RPMI8226 (cell line): ENCODE measurements at places on chromosomes 16 and 17.
A peak's percentile ranks its signal among the peaks of the same experiment; 100 is the strongest.

GRCh38 chr17:15943971-15944758 lies 765 bp upstream of the ADORA2B start:
- no peak for DNase-seq

- no peak for DNase-seq
Observed at GRCh38 chr17:77790143-77790829, 168.2 kb upstream of the TNRC6C start.

DNA sequence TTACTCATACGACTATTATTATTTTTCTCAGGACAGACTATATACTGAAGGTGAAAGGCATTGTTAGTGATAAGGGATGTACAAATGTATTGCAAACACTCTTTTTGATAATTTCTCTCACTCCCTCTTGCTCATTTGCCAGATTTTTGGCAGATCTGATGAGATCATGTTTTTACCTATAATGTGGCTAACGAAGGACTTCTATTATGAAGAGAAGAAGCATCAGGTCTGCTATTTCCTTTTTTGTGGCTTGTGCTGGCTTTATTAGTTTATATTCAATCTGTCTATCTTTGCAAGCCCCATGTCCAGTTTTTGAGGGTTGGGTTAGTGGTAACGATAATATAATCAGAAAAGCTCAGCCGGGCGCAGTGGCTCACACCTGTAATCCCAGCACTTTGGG lies 22.5 kb upstream of the SCIMP start:
- no peak for DNase-seq

DNA sequence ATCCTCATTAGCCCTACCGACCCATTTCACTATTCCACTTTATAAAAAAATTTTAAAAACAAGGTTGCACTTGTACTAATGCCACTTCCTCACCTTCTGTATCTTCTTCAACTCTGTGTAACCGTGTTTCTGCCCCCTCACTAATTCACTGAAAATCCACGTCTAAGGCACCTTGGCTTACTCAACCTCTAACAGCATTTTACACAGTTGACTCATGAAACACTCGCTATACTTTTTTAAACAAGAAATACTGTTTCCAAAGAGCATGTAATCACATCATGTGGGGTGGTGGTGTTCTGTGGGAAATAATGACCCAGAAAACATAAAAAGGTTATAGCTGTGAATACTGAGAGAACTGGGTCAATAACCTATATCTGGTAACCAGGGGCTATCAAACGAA lies 79.9 kb downstream of the NCOR1 start:
- no peak for DNase-seq

GRCh38 chr17:57679906-57680695 lies 65.0 kb downstream of the CCDC182 start:
- DNase-seq: no peak

- no peak for DNase-seq
Observed at GRCh38 chr16:10983159-10983558, 38.8 kb downstream of the CLEC16A start.

GRCh38 chr17:59234631-59235030 lies 14.3 kb downstream of the GDPD1 start:
- no peak for DNase-seq

GRCh38 chr17:41800601-41801373 lies 11.0 kb downstream of the P3H4 start:
- DNase-seq: peak; percentile 91

DNA sequence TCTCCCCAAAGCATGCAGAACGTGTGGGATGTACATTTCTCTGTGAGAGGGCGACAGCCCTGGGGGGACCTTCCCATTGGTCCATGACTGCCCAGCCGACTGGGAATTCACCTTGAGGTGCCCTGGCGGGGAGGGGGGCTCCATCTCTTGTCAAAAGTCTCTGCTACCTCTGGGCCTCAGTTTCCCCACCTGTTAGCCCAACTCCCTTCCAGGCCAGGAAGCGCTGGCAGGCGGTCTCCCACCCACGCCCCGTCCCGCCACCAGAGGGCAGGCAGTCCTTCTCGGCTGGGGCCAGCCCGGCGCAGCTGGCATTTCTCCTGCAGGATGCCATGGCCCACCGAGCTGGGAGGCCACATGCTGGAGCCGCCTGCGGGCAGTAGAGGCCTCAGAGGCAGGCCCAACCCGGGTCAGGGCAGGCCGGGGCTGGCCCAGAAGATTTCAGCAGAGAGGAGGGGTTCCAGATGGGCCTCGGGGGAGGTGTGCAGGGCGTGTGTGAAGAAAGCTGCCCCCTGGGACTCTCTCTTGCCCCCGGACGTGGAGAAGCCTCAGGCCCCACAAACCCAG lies 16.6 kb downstream of the CD7 start:
- DNase-seq: peak; percentile 84

GRCh38 chr17:71360301-71360700 lies 760.5 kb upstream of the SOX9 start:
- DNase-seq: no peak

DNA sequence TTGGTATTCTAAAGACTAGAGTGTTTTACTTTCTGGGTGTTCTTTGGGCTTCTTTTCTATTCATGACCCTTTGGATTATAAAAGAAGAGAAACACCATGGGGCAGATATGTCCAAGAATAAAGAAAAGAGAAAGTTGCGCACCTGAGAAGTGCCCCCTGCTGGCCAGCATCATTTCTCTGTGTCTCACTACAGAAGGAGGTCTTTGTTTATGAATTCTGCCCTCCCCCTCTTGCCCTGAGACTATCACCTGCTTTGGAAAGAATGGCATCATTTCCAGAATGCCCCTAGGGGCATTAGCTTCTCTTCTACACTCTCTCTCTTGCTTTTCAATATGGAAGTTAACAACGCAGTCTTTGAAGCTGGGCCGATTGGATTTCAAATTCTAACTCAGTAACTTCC lies 45.0 kb downstream of the CDH13 start:
- DNase-seq: no peak

- no peak for DNase-seq
Observed at GRCh38 chr16:66028510-66029216, 337.8 kb upstream of the CDH5 start.

DNA sequence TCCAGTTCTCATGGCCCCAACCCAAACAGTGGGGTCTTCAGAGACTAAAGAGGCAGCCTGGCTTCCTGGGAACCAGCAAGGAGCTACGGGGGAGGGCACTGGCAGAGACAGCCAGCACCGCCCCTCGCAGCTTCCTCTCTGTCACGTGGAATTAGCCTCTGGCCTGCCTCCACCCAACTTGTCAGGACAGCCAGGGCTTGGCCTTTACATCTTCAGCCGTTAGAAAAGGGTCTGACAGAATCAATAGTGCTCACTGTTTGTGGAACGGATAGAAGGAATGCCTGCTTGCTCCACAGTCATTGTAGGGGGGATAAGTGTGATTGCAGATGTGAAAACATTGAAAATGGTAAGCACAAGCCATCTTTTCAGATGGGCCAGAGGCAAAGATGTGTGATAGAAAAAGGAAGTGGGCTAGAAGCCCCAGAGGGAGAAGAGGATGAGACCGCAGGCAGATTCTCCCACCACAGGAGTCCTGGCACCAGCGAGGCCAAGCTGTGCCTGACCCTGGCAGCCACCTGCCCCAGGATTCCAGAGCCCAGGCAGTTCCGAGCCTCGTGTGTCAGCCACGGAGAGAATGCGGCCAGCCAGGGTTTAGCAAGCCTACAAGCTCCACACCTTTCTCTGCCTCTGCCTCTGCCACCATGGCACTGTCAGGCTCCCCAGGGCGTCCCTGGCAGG lies 18.6 kb downstream of the GRIN2C start:
- no peak for DNase-seq

GRCh38 chr16:57889960-57890751 lies 80.8 kb downstream of the CNGB1 start:
- no peak for DNase-seq

- DNase-seq: no peak
Observed at GRCh38 chr17:53792997-53793396, 29.7 kb upstream of the KIF2B start.

GRCh38 chr17:82053130-82053529 lies 1.4 kb downstream of the GPS1 start:
- DNase-seq: no peak

DNA sequence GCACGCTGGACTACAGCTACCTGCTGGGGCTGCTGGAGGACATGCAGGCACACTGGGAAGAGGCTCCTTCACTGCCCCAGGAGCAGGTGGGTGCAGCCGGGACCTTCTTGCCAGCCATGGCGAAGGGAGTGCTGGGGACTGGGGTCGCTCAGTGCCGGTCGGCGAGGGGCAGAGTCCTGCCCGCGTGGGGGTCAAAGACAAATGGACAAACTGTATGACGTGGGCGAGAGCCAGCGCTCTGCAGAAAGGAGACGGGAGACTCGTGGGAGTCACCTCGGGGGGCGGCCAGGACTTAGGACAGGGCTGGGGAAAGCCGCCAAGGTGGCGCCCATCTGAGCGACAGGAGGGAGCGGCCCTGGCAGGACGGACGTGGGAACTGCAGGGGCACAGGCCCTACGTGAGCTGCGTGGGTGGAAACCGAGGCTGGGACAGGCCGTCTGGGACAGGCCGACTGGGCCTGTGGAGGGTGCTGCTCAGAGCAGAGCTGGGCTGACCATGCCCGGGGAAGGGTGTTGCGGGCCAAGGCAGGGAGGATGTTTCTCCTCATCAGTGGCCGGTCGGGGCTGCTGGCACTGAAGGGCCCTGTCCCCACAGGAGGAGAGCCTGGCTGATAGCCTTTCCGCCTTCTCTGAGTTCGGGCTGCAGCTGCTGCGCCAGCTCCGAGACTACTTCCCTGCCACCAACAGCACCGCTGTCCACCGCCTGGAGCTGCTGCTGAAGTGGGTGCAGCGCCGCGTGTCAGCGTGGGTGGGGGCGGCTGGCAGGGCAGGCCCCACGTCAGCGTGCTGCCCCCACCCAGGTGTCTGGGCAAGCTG lies 8.0 kb downstream of the TSR3 start:
- DNase-seq: peak; percentile 28
